ENCODE measurements at places on chromosomes 1 and 21. TPM values are rescaled to one million over a fixed set of nuclear protein-coding genes. Genes with fewer than 3 reads are reported as not detected.

- no peak for DNase-seq
Measured at GRCh38 chr1:201360486-201360885, 17.0 kb downstream of the TNNT2 start.

GRCh38 chr1:64654519-64655341, 90.1 kb upstream of the RAVER2 start:
- no peak for DNase-seq

GRCh38 chr1:22137004-22137720, 5.7 kb downstream of the WNT4 start:
- DNase-seq, result no peak

- DNase-seq, result no peak
Measured at GRCh38 chr21:29130270-29130969, at the start of gene MAP3K7CL. Gene MAP3K7CL, plus strand, starts transcription at chr21:29130644. Its CDS starts 2,701 bp downstream, at chr21:29133345.

DNA sequence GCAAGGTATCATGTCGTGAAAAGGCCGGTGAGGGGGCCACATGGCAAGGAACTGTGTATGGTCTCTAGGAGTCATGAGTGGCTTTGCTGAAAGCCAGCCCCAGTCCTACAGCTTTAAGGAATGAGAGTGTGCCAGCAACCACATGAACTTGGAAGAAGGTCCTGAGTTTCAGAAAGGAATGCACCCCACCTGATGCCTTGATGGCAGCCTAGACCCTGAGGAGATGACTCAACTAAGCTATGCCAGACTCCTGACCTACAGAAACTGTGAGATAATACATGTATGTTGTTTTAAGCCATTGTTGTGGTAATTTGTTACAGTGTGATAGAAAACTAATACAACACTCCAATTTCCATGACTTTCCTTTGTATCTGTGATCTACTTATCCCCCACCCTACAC, 33.5 kb upstream of the AKT3 start:
- no peak for DNase-seq

DNA sequence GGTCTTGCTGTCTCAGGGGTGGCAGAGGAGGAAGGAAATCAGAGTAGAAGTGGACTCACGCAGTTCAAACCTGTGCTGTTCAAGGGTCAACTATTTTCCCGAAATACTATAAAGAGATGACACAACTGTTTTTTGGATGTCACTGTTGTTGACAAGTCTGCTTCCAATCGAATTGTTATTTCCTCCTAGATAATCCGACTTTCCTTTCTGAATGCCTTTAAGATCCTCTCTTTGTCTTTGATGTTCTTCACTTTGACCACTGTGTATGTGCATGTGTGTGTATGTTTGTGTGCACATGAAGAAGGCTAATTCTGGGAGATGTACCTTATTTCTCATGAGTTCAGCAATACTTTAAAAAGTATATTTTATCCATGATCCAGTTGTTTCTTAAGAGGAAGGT, 21.6 kb downstream of the PADI4 start:
- DNase-seq, result no peak

DISP3 gene
- not detected for total RNA-seq

PADI1 gene
- not detected for total RNA-seq

All from breast epithelium (tissue), 4 donors.